GM13977 (cell line): ENCODE measurements at places on chromosomes 16 and 17.

DNA sequence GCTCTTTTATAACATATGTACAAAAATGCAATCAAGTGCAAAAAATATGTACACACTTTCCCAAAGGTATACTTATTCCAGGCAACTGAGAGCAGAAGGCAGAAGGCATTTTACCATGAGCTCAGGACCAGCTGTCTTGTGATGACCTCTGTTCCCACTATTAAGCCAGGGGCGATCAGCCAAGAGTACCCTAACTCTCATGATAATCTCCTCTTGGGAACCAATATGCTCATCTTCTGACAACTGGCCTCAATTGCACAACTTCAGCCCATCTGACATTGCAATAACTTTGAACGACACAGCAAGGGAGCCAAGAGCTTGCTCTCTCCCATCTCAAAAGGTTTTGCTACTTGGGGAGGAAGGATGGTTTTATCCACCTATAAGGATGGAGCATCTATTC, 471.9 kb downstream of the HS3ST3B1 start:
- no peak for DNase-seq

DNA sequence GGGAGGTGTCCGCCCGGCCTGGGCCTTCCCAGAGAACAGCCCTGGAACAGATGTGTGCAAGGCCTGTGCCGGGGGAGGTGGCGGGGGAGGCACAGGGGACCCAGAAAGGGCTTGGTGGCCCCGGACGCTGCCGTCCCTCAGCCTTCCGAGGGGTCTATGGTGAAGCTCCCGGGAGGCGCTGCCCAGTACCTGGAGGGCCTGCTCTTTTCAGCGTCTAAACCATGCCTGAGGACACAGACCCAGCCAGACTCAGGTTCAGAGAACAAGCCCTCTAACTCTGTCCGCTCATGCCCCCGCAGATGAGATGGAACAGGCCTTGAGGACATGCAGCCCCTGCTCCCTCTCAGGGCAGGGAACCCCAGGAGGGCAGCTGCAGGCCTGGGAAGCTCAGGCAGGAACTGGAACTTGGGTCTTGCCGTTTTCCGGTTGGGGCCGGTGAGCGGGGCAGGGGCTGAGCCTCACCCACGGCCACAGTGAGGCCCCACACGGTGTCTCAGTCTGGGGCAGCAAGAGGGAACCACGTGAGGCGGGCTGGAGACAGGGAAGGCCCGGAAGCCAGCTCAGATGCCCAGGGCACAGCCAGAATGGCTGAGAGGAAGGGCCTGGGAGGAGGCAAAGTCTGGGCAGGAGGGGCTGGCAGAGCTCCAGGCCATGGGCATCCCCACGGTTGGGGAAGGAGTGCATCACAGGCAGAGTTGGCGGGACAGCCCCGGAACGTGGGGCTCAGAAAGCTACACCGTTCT, 12.5 kb downstream of the SLC16A3 start:
- no peak for DNase-seq

GRCh38 chr17:31527606-31528005, 136.1 kb downstream of the RAB11FIP4 start:
- no peak for DNase-seq

- no peak for DNase-seq
Measured at GRCh38 chr16:9370061-9370491, 278.6 kb downstream of the HAPSTR1 start.

- peak; percentile 96 for DNase-seq
Measured at GRCh38 chr16:15650019-15650697, at the start of gene NDE1. Gene NDE1 (plus strand): TSS chr16:15650245. CDS start chr16:15664779, 14,534 bp downstream.

- DNase-seq: no peak
Measured at GRCh38 chr17:74677558-74678466, 34.9 kb downstream of the CD300LF start.

- DNase-seq: peak; percentile 77
Measured at GRCh38 chr17:72726936-72727335, 365.6 kb downstream of the SLC39A11 start.

DNA sequence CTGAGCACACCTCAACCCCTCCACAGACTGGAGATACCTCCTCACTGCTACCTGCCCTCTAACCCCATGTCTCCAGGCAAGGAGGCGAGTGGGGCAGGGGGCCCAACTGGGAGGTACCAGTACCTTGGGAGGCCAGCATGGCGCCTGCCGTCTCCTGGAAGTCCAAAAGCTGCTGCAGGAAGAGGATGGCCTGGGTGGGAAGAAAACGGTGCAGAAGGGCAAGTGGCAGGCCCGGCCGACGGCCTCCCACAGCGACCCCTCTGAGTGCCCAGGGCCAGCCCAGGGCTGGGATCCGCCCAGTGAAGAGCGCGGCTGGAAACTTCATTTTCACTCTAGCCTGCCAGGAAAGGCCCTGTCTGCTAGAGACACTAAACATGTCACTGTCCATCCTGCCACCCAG, 8.5 kb downstream of the ZACN start:
- no peak for DNase-seq

DNA sequence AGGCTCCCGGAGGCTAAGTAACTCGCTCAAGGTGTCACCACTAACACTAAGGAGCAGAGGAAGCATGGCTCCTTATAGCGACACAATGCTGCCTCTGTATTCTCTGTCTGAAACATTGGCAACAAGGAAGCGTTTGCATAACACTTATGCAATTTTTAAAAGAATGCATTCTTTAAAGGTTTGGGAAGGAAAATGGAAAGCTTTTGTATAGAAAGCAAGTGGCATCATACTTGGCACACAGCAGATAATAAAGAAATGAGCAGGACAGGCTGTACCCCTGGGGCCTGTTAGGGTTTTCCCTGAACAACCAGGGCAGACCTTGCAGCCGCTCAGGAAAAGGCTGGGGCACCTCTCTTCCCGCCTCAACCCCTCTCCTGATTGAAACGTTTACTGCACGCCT, 36.9 kb downstream of the PPL start:
- DNase-seq: no peak

DNA sequence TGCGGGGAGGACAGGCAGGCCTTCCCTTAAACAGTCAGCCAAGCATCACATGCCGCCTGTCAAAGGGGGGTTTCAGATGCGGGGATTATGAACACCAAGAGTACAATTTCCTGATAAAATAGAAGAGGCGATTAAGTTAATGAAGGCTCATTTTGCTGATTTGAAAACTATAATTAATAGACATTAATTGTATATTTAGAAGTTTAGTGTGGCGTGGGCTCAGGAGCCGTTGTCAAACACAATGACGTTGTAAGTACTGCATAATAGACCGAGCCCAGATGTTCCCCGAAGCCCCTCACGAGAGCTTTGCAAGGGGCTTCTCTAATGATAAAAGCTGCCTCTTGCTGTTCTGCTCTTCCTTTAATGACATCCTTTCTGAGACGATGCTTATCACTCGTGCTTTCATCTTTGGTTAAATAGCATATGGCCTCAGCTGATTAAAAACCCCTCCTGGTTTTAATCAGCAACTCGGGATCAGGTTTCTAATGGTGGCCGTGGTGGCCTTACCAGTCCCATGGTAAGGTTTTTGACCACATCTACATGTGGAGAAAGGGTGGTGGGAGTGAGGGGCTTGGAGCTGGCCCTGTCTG, 28.2 kb downstream of the SNX20 start:
- DNase-seq: no peak

- no peak for DNase-seq
Measured at GRCh38 chr16:55398762-55399161, 74.8 kb downstream of the IRX6 start.

DNA sequence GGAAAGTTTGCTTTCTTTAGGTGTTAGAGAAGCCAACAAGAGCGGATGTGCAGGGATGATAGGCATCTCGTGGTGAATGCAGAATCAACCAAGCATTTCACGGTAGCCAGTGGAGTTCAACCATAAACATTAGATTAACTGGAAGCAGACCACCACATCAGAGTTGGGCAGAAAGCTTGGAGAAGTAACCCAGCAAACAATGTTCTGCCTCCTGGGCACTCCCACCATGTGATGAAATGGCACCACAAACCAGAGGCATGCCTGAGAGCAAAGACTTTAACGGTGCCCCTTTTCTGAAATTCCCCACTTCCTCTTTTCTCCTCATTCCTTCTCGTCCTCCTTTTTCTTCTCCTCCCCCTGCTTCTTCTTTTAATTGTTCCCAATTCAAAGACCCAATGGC, 193.5 kb upstream of the ANKFN1 start:
- no peak for DNase-seq

- no peak for DNase-seq
Measured at GRCh38 chr16:88619859-88620815, 18.2 kb upstream of the IL17C start.

GRCh38 chr17:78682363-78682762, 99.7 kb downstream of the CYTH1 start:
- no peak for DNase-seq

DNA sequence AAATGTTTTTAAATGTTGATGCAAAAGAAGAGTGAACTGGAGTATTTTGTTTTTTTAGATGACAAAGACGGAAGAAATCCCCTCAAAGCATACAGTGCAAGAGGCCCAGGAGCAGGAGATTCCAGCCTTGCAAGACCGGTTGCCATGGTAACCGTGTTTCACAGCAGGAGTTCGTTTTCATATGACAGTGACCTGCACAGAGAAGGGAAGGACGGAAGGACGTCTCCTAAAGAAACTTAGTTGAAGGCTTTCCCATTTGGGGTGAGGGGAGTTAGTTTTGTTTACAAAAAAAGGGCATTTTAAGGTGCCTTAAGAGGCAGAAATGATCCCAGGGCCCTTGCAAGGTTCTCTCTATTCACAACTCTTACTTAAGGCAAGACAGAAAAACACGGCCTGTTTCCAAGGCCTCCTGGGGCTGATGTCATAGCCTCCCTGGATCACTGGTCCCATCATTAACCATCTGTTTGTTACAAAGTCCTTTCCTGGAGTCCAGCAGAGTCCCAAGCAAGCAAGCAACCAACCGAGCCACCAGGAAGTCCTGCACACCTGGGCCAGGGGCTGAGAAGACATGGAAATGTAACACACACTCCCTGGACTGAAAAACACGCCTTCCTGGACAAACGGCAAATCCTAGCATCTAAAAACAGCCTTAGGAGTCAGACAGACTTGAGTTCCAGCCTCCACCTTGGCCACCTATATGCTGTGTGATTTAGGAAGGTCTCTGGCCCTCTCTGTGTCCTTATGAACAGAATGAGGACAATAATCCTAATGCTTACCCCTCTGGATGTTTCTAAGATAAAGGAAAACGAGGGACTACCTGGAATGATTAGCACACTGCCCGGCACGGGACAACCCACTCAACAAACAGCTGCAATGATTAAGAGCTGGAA, 30.3 kb upstream of the RPH3AL start:
- no peak for DNase-seq

DNA sequence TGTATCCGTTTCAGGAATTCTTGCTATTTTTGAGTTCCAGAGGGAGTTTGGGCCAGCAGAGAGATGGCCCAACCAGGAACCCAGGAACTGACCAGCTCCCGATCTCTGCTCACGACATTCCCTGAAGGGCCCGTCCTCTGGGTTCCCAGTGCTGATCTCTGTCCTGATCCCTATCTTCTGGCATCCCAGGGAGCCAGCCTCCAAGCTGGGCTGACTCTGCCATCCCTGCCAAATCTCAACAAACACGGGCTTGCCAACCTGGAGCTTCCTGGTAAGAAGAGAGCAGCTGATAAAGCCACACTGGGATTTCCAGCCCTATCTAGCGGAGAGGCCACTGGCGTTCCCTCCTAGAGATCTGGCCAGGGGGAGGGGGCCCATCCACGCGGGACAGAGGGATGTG, 16.2 kb downstream of the GPRC5B start:
- DNase-seq: no peak

DNA sequence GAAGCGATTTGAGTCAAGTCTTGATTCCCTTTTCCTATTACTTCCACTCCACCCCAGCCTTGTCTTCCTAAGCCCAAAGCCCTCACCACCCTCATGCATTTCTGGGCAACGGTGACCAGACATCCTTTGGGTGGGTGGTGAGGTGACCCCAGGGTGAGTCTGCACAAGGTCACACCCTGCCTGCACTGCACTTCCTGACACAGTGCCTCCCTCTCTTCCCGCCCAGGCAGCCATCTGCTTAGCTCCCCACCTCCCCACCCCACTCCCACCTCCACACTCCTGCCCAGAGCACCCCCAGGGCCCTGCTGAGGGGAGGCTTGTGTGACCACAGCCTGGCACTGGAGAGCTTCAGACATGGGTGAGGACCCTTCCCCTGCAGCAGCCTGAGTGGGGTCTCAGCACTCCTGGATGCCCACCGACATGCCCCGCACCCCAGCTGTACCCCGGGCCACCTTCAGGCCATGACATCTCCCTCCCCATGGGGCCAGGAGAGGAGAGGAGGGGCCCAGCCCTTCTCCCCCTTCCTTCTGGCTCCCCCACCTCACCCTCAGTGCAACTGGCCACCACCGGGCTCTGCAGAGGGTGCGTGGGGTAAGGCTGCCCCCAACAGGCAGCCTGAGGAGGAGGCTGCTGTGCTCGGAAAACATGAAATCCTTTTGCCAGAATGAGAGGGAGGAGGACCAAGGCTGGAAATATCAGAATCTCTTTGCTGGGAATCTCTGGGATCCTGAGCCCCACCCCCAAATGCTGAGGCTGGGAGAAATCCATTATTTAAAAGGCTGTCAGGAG, 68.6 kb downstream of the CCT6B start:
- DNase-seq: peak; percentile 39

GRCh38 chr16:67029254-67030096, 526 bp downstream of the CBFB start:
- peak; percentile 73 for DNase-seq

DNA sequence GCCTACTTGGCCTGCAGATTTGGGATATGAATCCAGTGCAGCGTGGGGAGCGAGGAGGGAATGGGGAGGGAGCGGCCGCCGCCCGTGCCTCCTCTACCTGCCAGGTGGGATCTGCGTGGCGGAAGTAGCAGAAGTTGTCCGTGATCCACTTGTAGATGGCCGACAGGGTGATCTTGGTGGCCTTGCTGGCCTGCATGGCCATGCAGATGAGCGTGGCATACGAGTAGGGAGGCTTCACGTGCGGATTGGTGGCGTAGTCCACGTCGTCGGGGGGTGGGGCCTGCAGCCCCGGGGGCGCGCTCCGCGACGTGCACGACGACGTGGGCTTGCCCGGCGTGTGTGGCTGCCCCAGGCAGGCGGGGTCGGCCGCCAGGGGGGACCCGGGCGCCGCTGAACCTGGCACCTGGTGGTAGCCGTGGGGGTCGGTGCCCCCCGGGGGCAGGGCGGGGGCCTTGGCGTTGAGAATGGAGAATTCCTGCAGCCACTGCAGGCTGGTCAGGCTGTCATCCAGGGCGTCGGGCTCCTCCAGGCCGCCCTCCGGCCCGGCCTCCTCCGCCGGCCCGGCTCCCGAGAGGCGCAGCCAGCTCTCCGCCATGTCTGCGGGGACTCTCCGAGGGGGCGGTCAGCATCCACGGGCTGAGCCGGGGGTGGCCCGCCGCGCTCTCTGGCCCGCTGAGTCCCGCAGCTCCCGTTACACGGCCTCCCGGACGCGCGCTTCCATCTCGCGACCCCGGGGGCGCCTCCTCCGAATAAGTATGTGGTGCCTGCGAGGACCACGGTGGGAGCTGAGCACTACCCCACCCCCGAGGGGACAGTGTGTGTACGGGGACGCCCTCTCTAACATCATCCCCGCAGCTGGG, 1.0 kb downstream of the FOXJ1 start:
- DNase-seq: peak; percentile 87
